ENCODE measurements at places on chromosomes 6 and 20. TPM values are rescaled to one million over a fixed set of nuclear protein-coding genes. Genes with fewer than 3 reads are reported as not detected.

The WDR27 gene
- total RNA-seq = 18.3 TPM

- no peak for DNase-seq
Observed at GRCh38 chr6:32146287-32146686, 5.5 kb downstream of the PRRT1 start.

The BANF2 gene
- not detected for total RNA-seq

- no peak for DNase-seq
Observed at GRCh38 chr6:32047855-32048766, 9.9 kb downstream of the CYP21A2 start.

DNA sequence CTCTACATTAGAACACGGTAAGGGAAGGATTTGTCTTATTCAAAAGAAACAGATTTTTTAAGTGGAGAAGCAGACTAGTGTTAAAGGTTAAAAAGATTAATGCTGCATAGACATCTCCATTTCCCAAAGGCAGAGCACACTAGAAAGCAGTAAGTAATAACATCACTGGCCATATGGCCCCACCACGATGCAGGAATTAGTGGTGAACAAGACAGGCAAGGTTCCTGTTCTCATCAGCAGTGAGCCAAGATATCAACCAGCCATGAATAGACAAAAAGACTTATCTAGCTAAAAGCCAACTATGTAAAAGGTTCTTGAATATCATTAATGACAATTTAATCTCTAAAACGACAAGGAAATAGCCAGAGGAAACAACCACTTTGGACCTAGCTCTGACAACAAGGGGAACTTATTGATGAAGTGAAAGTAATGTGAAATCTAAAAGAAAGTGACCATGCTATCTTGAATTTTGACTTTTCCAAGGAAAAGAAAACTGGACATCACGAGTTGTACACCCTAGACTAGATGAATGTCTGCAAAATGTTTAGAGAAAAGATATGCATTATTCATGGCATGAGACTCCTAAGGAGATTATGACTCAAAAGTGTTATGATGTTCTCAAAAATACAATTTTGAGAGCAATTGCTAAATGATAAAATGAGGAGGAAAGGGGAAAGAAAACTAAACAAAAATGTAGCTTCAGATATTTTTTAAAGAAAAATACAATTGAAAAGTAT, 157.9 kb upstream of the STXBP5 start:
- DNase-seq = no peak

- no peak for DNase-seq
Observed at GRCh38 chr6:117414770-117415169, 11.0 kb downstream of the ROS1 start.

The EDN3 gene
- 0.82 TPM for total RNA-seq

The CALHM6 gene
- total RNA-seq = 4.5 TPM

GRCh38 chr6:74997646-74998045, 208.2 kb downstream of the COL12A1 start:
- no peak for DNase-seq

The TEAD3 gene
- total RNA-seq = 0.41 TPM

- peak; percentile 96 for DNase-seq
Observed at GRCh38 chr20:33993576-33994221, at the start of gene RALY. RALY (plus strand) TSS chr20:33993911; CDS start chr20:34072075, 78,164 bp downstream.

The C6orf132 gene
- total RNA-seq = under 0.01 TPM

Data from frontal cortex (tissue), 4 donors.